ENCODE measurements at places on chromosomes 2 and 18.

GRCh38 chr2:228738671-228739380 lies 532.3 kb downstream of the PID1 start:
- DNase-seq: no peak

DNA sequence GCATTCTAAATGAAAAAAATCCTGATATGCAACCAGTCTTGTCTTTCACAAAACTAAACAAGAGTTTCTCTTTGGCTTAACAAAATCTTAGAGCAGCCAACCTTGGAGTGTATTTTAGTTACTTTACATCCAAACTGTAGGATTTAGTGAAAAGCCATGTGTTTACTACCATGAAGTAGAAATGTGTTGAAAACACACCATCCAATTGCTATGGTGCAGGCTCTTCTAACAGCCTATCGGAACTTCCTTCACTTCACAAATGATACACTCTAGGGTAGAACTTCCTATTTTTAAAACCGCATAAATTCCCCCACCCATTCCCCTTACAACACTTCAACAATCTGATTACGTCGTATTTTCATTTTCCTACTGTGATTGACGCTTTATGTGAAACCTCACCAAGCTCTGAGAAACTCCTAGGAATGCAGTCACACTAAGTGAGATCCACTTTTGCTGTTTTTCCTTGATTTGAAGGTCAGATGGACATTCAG lies 74.4 kb upstream of the MAP4K4 start:
- DNase-seq: peak; percentile 85

GRCh38 chr18:2714140-2714539 lies 58.6 kb downstream of the SMCHD1 start:
- DNase-seq: no peak

GRCh38 chr2:25955869-25956535 lies 26.3 kb downstream of the KIF3C start:
- no peak for DNase-seq

DNA sequence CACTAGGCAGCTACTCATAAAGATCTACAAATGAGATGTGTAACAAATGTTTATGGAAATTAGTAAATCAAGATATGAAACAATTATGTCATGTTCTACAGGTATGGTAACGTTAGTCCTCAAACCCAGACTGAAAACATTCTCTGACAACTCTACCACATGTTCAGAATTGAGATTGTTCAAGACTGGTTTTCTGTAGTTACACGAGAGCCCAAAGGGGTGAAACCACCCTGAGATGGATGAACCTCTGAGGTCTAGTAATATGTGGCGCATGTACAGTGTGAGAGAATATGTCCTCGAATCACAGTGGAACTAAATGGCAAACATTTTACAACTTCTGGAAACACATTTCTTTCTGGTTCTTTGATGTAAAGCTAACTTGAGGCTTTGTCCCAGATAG lies 614.3 kb downstream of the ZEB2 start:
- no peak for DNase-seq

DNA sequence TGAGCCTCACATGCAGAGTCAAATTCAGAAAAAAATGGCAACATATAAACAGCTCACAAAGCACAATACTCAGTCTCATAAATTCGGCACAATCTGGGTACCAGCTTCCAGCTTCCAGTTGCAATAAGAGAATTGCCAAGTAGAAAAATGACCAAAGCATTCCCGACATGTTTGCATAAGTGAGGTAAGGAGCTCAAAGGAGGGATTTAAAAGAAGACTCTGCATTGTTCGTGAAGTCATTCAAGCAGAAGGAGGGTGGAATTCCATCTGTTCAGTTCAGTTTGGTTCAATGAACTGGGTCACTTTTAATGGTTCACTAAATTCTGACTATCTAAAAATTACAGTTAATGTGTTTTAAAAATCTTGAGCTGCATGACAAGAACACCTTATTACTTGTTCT lies 106.7 kb upstream of the KLHL14 start:
- DNase-seq: no peak

DNA sequence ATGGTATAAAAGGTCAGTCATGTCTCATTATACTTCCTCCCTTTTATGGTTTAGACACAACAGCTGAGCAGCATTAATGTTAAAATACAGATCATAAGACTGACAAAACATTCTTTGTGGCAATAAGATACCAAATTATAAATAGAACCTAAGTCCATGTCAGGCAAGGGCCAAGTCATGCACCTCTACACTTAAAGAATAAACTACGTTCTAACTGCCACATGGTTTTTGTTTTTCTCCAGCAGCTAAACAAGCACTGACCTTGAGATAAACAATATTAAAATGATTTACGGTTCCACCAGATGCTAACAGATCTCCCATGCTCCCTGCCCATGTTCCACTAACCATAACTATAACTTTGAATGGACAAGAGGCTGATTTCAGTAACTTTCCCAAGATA lies 368.6 kb upstream of the TFPI start:
- DNase-seq: no peak

- DNase-seq: no peak
Observed at GRCh38 chr18:58476516-58477256, 152.2 kb downstream of the ALPK2 start.
